H54 (cell line): ENCODE measurements at places on chromosomes 11 and 22.

DNA sequence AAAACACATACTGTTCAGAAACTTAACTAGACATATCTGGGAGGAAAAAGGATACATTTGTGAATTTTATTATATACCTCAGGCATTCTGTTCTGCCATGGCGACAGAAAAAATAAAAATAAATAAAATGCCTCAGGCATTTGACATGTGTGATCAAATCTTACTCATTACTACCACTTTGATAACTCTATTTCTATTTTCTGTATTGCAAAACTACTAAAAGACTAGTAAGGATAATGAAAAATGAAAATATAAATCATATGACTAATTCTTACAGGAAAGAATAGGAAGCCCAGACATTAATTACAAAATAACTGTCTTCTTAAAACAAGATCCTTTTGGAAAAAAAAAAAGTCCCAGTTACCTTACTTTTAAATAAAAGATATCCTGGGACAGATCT is 5.3 kb downstream of the PICALM start:
- DNase-seq, result no peak

GRCh38 chr22:37098976-37099591 is 10.4 kb downstream of the TMPRSS6 start:
- no peak for DNase-seq

- DNase-seq, result no peak
Measured at GRCh38 chr11:77172666-77172982, 44.6 kb downstream of the MYO7A start.

GRCh38 chr11:3132831-3133260 is 32.3 kb downstream of the OSBPL5 start:
- no peak for DNase-seq

- DNase-seq, result no peak
Measured at GRCh38 chr11:83568516-83568915, 282.3 kb upstream of the CCDC90B start.

DNA sequence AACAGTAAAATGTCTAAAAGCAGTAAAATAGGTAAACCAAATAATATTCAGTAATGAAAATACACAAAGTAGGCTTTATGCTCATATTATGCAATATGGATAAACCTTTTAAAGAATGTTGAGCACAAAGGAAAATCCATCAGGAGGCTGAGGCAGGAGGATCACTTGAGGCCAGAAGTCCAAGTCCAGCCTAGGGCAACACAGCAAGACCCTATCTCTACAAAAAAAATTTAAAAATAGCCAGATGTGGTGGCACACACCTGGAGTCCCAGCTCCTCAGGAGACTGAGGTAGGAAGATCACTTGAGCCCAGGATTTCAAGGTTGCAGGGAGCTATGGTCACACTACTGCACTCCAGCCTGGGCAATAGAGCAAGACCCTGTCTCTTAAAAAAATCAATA is 17.7 kb upstream of the LMO2 start:
- DNase-seq, result no peak

DNA sequence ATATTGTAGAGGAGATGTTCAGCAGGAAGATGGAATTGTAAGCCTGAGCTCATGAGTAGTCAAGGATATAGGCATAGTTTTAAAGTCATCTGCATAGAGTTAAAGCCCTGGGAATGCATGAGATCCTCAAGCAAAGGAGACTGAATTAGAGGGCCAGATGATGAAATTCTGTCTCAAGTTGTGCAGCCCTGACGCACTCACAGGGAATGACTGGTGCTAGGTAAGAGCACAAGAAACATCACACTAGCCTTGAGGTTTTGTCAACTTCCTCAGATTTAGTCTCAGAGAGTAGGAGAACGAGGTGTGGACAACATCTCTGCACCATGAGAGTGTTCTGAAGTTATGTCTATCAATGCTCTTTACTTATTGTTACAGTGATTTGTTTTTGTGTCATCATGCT is 5.8 kb downstream of the RAB38 start:
- no peak for DNase-seq

- no peak for DNase-seq
Measured at GRCh38 chr11:223884-224283, 12.3 kb downstream of the SIRT3 start.

DNA sequence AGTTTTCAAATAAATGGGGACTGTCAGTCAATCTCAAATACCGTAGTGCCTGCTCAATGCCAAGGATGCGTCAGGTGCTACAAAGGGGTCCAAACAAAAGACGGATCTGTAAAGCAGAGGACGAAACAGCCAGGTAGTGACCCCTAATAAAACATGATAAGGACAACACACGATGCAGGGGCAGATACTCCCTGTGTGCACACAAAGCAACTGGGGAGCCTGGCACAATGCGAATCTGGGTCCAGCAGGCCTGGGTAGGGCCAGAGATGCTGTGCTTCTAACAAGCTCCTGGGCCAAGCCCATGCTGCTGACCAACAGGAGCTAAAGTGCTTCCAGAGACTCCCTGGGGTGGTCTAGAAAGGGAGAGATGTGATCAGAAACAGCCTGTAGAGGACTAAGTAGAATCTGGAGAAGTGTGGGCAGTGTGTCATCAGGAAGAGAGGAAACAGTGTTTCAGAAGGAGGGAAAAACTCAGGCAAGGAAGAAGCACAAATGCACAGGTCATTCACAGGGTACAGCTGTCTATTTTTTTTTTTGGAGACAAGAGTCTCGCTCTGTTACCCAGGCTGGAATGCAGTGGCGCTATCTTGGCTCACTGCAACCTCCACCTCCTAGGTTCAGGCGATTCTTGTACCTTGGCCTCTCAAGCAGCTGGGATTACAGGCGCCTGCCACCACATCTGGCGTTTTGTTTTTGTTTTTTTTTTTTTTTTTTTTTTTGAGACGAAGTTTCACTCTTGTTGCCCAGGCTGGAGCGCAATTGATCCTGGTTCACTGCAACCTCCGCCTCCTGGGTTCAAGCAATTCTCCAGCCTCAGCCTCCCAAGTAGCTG is 74.5 kb downstream of the MICAL3 start:
- no peak for DNase-seq

DNA sequence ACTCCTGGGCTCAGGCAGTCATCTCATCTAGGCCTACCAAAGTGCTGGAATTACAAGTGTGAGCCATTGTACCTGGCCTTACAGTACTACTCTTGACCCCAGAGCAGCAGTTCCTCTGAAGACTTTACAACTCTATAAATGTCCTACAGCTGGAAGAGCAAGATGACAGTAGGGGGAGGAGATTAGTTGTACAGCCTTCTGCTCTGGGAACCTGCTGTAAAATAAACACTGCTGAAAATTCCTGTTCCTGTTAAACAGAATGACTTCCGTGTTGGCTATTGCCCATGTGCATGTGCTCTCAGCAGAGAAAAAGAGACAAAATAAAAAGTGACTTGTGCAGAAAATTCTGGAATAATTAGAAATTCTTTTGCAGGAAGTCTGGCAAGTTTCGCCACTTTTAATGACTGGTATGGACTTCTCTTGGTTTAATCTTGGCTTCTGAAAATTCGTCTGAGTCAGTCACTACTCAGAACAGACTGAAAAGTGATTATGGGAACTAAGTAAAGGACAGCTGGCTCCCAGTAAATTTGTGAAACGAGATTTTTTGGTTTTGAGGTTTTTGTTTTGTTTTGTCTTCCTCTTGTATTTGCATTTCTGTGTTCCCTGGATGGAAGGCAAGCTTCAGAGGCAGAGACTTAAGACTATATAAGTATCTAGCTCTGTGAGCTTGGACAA is 955.7 kb downstream of the DLG2 start:
- no peak for DNase-seq

DNA sequence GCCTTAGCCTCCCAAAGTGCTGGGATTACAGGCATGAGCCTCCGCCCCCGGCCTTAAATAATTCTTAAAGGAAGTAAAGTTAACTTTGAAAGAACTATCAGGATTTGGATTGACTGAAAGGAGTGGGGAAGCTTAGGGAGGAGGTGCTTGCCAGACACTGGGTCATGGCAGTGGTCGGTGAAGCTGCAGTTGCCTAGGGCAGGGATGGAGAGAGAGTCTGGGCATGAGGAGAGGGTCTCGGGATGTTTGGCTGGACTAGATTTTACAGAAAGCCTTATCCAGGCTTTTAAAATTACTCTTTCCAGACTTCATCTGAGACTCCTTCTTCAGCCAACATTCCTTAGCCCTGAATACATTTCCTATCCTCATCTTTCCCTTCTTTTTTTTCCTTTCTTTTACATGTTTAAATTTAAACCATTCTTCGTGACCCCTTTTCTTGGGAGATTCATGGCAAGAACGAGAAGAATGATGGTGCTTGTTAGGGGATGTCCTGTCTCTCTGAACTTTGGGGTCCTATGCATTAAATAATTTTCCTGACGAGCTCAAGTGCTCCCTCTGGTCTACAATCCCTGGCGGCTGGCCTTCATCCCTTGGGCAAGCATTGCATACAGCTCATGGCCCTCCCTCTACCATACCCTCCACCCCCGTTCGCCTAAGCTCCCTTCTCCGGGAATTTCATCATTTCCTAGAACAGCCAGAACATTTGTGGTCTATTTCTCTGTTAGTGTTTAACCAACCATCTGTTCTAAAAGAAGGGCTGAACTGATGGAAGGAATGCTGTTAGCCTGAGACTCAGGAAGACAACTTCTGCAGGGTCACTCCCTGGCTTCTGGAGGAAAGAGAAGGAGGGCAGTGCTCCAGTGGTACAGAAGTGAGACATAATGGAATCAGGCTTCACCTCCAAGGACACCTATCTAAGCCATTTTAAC is at the start of gene NNMT:
TSS of gene NNMT (plus strand) at position 724 of the 929 bp plus-strand sequence. CDS start at position 882, 158 bp downstream.
- DNase-seq, result no peak

- DNase-seq, result no peak
Measured at GRCh38 chr22:48494256-48494967, 1333.3 kb downstream of the BRD1 start.

DNA sequence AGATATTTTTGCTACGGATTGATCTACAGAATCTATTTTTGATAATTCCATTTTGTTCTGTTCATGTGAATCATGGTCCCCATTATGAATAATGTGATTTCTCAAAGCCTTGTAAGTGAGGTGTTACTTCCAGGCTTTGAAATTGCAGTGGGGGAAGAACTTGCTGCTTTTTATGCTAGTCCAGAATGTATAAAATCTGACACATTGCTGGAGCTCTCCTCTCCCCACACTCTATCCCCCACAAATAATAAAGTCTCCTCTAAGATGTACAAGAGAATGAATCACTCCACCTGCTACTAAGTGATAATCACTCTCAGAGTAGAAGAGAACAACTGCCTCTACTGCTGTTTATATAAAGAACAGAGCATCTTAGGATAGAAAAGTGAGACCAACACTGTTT is 5.9 kb upstream of the RAB6A start:
- no peak for DNase-seq

DNA sequence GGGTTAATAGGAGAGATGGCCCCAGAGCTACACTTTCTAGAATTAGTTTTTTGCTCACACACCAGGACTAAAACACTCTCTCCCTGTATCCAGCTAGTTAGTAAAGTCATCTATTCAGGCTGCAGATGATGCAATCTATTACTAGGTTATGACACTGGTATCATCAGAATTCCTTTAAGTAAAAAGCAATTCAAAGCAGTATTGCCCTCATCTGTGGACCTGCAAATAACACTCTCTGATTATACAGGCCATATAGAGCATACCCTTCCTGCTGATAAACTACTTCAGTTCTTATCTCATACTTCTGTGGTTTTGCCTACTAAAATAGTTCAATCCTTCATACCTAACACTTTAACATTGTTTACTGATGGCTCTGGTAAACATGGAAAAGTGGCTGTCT is 13.5 kb upstream of the MTMR2 start:
- no peak for DNase-seq

DNA sequence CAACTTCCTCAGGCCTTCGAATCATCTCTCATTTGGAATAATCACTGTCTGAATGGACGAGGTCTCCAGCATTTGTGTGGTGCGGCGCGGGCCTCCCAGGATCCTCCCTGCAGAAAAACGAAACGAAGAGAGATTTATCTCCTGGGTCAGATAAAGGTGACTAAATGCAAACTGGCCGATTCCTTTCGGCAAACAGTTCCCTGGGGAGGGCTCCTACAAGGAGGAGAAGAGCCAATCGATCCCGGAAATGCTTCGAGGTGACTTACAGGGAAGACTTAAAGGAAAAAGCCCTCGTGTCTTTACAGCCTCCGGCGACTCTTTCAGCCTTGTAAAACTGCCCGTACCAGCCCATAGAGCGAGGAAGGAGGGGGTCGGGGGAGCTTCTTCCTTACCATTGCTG is 126.5 kb downstream of the MIAT start:
- DNase-seq, result no peak

DNA sequence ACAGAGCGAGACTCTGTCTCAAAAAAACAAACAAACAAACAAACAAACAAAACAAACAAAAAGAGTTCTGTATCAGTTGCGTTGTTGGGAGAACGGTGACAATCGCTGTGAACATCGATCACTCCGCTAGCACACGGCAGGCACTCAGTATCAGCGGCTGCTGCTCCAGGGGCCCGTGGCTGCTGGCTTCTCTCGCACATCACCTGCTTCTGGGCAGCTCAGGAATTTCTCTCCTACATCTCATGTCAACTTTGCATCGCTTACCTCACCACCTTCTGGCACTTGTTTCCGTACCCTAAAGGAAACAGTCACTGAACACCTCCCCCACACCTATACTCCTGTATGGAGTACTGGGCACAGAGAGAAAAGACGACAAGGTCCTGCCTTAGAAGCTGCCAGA is 70.3 kb upstream of the WNT7B start:
- no peak for DNase-seq

- DNase-seq, result no peak
Measured at GRCh38 chr11:34407121-34407813, 31.5 kb upstream of the CAT start.

- DNase-seq, result no peak
Measured at GRCh38 chr11:132448334-132448995, 1078.0 kb downstream of the NTM start.

DNA sequence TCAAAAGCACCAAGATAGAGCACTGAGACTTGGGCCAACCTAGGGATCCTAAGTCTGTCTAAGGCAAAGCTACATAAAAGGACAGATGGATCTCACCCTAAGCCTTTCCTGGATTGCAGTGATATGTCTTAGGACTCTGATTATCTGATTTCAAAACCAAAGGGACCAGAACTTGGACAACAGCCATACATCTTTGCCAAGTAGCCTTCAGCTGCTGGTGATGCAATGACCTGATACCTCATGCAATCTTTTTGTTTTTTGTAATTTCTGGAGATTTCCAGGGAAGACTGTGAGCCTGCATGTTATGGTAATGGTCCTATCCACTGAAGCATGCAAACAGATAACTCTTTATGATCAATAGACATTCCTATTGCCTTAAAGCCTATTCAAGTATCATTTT is 230.4 kb upstream of the MTNR1B start:
- DNase-seq, result no peak

- no peak for DNase-seq
Measured at GRCh38 chr11:94193288-94193687, 64.6 kb downstream of the PANX1 start.

GRCh38 chr11:36550385-36551115 is 17.3 kb upstream of the RAG1 start:
- DNase-seq, result no peak

DNA sequence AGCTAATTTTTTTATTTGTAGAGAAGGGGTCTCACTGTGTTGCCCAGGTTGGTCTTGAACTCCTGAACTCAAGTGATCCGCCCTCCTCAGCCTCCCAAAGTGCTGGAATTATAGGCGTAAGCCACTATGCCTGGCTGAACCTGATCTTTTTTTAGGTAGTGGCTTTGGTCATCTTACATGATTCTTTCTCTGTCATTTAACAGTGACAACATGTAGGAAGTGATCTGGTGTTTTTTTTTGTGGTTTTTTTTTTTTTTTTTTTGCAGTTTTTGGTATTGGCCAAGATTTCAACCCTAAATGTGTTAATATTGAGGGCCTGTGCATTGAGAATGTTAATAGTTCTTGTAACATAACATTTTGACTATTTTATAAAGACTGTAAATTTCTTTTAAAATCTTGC is 8.0 kb upstream of the FERMT3 start:
- DNase-seq, result no peak

GRCh38 chr22:28951969-28952521 is 68.7 kb downstream of the ZNRF3 start:
- no peak for DNase-seq
